Iris pigment epithelial cell (primary cell): ENCODE measurements at places on chromosomes 11 and 22.

DNA sequence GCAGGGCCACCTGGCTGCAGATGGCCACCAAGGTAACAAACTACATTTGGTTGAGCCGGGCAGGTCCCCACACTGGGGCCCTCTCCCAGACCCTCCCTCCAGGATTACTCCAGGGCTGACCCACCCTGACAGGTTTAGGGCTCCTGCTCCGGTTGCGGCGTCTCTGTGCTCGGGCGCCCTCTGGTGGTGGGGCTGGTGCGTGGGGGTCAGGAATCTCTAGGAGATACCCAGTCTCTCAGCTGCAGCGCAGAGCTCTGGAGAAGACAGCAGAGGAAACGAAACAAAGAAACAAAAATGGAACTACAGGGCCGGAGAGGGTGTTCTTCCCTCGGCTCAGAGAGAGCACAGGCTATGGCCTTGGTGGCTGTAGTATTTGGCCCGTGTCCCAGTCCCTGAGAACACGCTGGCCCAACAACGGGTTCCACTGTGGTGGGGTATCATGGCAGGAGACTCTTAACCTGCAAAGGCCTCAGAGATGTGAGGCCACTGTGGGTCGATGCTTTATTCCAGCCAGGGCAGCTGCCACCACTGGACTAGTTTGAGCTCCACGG is 2.4 kb downstream of the C11orf96 start:
- DNase-seq = peak; percentile 40

GRCh38 chr11:23990346-23991164 is 506.3 kb upstream of the LUZP2 start:
- DNase-seq = peak; percentile 54

DNA sequence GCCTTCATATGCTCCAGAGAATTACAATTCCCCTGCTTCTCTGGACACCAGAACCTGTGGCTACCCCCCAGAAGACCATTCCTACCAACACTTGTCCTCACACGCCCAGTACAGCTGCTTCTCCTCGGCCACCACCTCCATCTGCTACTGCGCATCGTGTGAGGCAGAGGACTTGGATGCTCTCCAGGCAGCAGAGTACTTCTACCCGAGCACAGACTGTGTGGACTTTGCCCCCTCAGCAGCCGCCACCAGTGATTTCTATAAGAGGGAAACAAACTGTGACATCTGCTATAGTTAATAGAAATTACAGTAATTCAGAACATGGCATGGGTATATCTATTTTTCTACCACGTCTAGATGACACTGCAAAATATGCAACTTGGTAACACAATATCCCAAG is 9.8 kb downstream of the POU2AF3 start:
- no peak for DNase-seq

- peak; percentile 89 for DNase-seq
These were observed 266.9 kb downstream of the AASDHPPT start for GRCh38 chr11:106344394-106344793.

DNA sequence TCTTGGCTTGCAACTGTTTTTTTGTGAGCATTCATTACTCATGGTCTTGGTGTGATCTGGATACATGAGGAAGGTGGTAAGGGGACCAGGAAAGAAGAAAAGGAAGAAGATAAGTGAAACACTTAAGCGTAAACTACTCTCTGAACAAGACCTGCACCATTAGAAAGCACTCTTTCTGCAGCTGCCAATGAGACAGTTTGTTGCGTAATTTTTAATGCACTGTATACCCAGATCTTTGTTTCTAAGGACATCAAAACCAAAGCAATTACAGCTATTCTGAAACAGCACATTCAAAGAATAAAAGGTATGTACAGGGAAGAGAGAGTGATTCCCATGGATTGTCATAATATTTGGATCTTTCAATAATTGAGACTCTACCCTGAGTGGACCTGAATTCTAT is 147.4 kb downstream of the BLID start:
- peak; percentile 25 for DNase-seq

DNA sequence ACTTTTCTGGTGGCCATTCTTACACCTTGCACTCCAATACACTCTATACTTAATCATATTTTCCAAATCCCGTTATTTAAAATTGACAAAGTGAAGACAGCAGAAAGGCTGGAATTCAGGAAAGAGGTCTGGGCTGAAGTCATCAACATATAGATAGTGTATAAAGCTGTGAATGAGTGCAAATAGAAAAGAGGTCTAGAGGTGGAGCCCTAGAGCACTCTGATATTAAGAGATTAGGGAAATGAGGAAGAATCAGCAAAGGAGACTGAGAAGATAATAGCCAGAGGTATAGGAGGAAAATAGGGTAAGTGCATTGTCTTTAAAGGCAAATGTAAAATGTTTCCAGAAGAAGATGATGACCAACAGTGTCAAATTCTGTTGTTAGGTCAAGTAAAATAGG is 7.9 kb downstream of the CTR9 start:
- DNase-seq = no peak

GRCh38 chr22:24968066-24968561 is 15.6 kb downstream of the KIAA1671 start:
- DNase-seq = no peak

- no peak for DNase-seq
These were observed 2.7 kb upstream of the CBX6 start for GRCh38 chr22:38874529-38875222.

GRCh38 chr22:40965936-40966725 is 15.0 kb downstream of the RBX1 start:
- DNase-seq = peak; percentile 32

DNA sequence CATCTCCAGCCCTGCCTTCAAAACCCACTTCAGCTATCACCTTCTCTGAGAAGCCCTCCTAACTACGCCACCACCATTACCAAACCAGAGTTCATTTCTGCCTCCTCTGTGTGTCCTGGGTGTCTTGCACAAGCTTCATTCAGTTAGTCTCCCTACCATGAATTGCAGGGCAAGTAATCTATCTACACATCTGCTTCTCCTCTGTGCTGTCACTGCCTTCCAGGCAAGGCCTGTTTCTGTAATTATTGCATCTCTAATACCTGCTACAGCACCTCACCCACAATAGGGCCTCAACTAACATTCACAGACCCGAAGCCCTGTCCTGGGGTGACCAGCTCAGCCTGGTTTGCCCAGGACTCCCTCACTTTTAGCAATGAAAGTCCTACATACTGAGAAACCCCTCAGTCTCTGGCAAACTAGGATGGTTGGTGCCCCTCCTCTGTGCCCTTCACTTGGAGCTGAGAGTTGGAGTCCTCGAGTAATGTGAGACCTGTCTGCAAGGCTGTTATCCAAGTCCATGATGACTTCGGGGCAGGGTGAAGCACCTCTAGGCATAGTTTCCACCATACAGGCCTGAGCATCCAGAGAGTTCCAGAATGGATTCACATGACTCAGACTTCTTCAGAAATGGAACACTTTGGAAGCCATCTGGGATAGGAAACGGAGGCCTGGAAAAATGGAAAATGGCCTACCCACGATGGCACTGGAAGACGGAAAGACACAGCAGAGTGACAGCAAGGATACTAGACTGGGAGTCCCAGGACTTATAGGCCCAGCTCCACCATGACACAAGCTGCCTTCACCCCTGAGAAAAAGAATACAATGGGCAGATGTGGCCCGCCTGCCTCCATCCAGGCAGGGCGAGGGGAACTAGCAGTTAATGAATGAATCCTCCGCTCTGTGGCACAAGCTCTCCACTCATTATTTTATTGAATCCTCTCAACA is 269.3 kb downstream of the BUD13 start:
- DNase-seq = no peak

GRCh38 chr11:132114743-132115142 is 744.3 kb downstream of the NTM start:
- no peak for DNase-seq
